ENCODE measurements at places on chromosomes 12 and 14. TPM values are rescaled to one million over a fixed set of nuclear protein-coding genes. Genes with fewer than 3 reads are reported as not detected.
A peak's percentile ranks its signal among the peaks of the same experiment; 100 is the strongest.

GRCh38 chr14:95713596-95714371 is at the start of gene TCL1A:
TCL1A (minus strand) TSS chr14:95714125; CDS start chr14:95714066, 59 bp downstream.
- no peak for DNase-seq
- peaks cover 9% of the 10 kb centered on the region for H3K27me3 ChIP-seq
- no peak within 1 kb of the TSS for H3K27ac ChIP-seq
- H3K4me1 ChIP-seq: no peaks in the 10 kb centered on the region
- H3K4me3 ChIP-seq: no peak within 1 kb of the TSS

PRH2 gene
- not detected for total RNA-seq

LRRIQ1 gene
- 3.3 TPM for total RNA-seq

- no peaks in the 10 kb centered on the region for H3K4me1 ChIP-seq
- no peak overlapping the region for H3K4me3 ChIP-seq
- no peak overlapping the region for H3K27ac ChIP-seq
- no peaks in the 10 kb centered on the region for H3K36me3 ChIP-seq
- no peak for DNase-seq
These were observed 48.8 kb upstream of the FOXN3 start for GRCh38 chr14:89465876-89466275.

- peak overlapping the region; percentile 64 for H3K27ac ChIP-seq
- no peak overlapping the region for H3K4me3 ChIP-seq
- H3K4me1 ChIP-seq: peaks cover 39% of the 10 kb centered on the region
- no peak for DNase-seq
- H3K27me3 ChIP-seq: no peaks in the 10 kb centered on the region
These were observed 156.3 kb downstream of the ZFP36L1 start for GRCh38 chr14:68636597-68636996.

DNA sequence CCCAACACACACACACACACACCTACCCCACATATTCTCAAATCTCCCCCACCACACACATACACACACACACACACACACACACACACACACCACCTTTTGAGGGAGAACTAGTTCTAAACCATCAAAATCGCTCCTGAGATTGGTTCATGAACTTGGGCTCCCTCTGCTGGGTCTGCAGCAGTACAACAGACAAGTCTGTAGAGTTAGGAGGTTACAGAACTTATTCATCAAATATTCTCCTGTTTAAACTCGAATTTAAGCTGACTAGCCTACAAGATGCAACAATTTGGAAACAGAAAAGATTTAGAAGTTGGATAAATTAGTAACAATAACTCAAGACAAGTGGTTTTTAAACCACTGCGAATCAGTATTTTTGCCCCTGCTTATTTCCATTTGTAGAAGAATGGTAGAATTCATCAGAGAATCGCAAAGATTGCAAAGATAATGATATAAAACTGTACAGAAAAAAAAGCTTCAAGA is 136.4 kb upstream of the USP15 start:
- H3K36me3 ChIP-seq: no peaks in the 10 kb centered on the region
- H3K4me3 ChIP-seq: no peak overlapping the region
- no peaks in the 10 kb centered on the region for H3K4me1 ChIP-seq

- no peaks in the 10 kb centered on the region for H3K27me3 ChIP-seq
- H3K4me1 ChIP-seq: no peaks in the 10 kb centered on the region
- H3K27ac ChIP-seq: no peak overlapping the region
- DNase-seq: no peak
- H3K36me3 ChIP-seq: peaks cover 10% of the 10 kb centered on the region
These were observed 19.1 kb upstream of the DNAH10 start for GRCh38 chr12:123743002-123743401.

CPM gene
- 117 TPM for total RNA-seq

PGF gene
- total RNA-seq: 22.6 TPM

GRCh38 chr14:72404998-72405397 is 472.8 kb downstream of the RGS6 start:
- no peak for DNase-seq
- H3K36me3 ChIP-seq: no peaks in the 10 kb centered on the region
- H3K27me3 ChIP-seq: no peaks in the 10 kb centered on the region
- H3K4me1 ChIP-seq: no peaks in the 10 kb centered on the region
- no peak overlapping the region for H3K27ac ChIP-seq
- H3K4me3 ChIP-seq: no peak overlapping the region

DNA sequence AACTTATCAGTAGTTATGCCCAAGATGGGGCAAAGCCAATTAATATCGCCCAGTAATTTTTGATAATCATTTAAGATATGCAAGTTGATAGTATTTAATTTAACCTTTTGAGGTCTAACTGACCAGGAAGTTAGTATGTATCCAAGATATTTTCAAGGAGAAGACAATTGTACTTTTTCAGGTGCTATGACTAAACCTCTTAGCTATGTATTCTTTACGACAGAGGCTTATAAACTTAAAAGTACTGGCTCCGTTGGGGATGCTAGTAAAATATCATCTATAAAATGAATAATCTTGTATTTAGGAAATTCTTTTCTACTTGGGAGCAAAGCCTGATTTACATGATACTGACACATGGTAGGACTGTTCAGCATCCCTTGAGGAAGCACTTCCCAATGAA is 40.3 kb downstream of the TMTC3 start:
- H3K4me1 ChIP-seq: no peaks in the 10 kb centered on the region
- H3K4me3 ChIP-seq: no peak overlapping the region
- DNase-seq: no peak
- no peak overlapping the region for H3K27ac ChIP-seq

DNA sequence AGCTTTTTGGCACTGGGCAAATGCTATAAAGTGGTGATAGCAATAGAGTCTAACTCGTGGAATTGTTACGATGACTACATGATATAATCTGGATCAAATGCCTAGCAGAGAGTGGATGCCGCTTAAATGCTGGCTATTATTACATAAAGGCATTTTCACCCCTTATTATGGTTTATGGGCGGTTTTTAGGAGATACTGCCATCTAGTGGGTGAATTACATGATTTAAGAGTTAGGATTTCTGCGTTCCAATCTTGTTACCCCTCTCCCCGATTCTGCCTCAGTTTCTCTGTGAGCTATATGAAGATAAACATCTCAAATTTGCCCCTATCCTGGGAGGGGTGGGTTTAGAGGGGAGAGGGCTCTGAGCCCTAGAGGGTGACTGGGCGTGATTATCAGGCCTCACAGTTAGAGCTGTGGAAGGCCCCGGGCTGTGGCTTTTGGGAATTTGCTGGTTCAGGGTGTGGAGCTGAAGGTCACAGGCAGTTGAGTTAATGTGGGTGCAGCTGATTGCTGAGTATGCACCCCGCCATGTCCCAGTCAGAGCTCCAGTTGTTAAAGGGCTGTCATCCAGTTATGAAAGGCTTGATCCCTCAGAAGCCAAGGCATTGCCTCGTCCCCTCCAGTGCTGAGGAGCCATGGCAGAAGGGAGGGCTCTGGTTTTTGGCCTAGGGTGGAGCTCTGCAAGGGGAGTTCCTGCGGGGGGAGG is 14.4 kb downstream of the CLSTN3 start:
- DNase-seq: no peak
- H3K4me1 ChIP-seq: peaks cover 12% of the 10 kb centered on the region
- H3K36me3 ChIP-seq: peaks cover 62% of the 10 kb centered on the region
- H3K4me3 ChIP-seq: no peak overlapping the region
- H3K27me3 ChIP-seq: no peaks in the 10 kb centered on the region
- H3K27ac ChIP-seq: peak overlapping the region; percentile 50

- peak overlapping the region; percentile 69 for H3K27ac ChIP-seq
- DNase-seq: no peak
- no peaks in the 10 kb centered on the region for H3K36me3 ChIP-seq
- no peaks in the 10 kb centered on the region for H3K27me3 ChIP-seq
These were observed 23.0 kb upstream of the GPR132 start for GRCh38 chr14:105087963-105088811.

All from tibial nerve (tissue), 4 donors.